ENCODE measurements at places on chromosomes 2 and 18. TPM values are rescaled to one million over a fixed set of nuclear protein-coding genes. Genes with fewer than 3 reads are reported as not detected.

SERPINB3 gene
- total RNA-seq = not detected

IL36A gene
- not detected for total RNA-seq

IMPACT gene
- total RNA-seq = 36.4 TPM

SPP2 gene
- not detected for total RNA-seq

RIOK3 gene
- 63.0 TPM for total RNA-seq

SIX3 gene
- not detected for total RNA-seq

ASPRV1 gene
- total RNA-seq = 1.2 TPM

TSGA10 gene
- 8.4 TPM for total RNA-seq

SH3BP4 gene
- 29.2 TPM for total RNA-seq

FOXI3 gene
- total RNA-seq = not detected

DSC3 gene
- 0.97 TPM for total RNA-seq

DPP10 gene
- total RNA-seq = 0.82 TPM

CXCR2 gene
- 3.1 TPM for total RNA-seq

KYNU gene
- total RNA-seq = 29.7 TPM

CKAP2L gene
- 5.2 TPM for total RNA-seq

BCL11A gene
- 4.0 TPM for total RNA-seq

IHH gene
- total RNA-seq = 1.0 TPM

KHK gene
- 11.5 TPM for total RNA-seq

SCYGR4 gene
- total RNA-seq = not detected

MEP1B gene
- total RNA-seq = not detected

IL1RN gene
- 67.1 TPM for total RNA-seq

FAM237A gene
- total RNA-seq = not detected

PSMD14 gene
- 40.7 TPM for total RNA-seq

UNC80 gene
- 0.06 TPM for total RNA-seq

CNGA3 gene
- not detected for total RNA-seq

TXNDC2 gene
- total RNA-seq = 0.09 TPM

CIB4 gene
- total RNA-seq = not detected

HOXD3 gene
- total RNA-seq = 1.0 TPM
